ENCODE measurements at places on chromosomes 13 and 19. TPM values are rescaled to one million over a fixed set of nuclear protein-coding genes. Genes with fewer than 3 reads are reported as not detected.

The TBXA2R gene
- total RNA-seq: 0.82 TPM

The BST2 gene
- 28.9 TPM for total RNA-seq

The CCNA1 gene
- total RNA-seq: 7.4 TPM

The ZNF98 gene
- not detected for total RNA-seq

The KRTDAP gene
- not detected for total RNA-seq

The ZNF653 gene
- total RNA-seq: 4.9 TPM

The SELENOV gene
- total RNA-seq: 8.7 TPM

The CARD8 gene
- total RNA-seq: 30.6 TPM

The SH2D3A gene
- 25.6 TPM for total RNA-seq

The PLIN4 gene
- total RNA-seq: 0.70 TPM

The CEACAM18 gene
- total RNA-seq: not detected

The B3GLCT gene
- 4.3 TPM for total RNA-seq

The SPC24 gene
- 38.7 TPM for total RNA-seq

The MCEMP1 gene
- not detected for total RNA-seq

Measured in GM23338 (cell line).